Breast epithelium (tissue), 4 donors: ENCODE measurements at places on chromosomes 12 and 14.

DNA sequence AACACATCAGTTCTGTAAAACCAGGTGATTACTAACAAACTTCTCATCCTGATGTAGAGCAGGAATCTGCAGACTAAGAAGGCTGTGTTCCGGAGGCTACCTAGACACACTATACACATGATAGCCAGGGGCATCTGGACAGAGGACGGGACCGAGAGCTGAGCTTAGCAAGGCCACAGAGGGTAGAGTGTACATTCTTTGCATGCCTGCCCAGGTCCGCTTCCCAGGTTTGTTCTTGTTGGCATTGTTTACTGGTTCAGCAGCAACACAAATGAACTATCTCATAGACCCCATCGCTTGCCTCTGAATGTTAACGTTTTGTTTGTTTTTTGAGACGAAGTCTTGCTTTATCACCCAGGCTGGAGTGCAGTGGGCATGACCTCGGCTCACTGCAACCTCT is 17.7 kb upstream of the TEAD4 start:
- no peak for DNase-seq

- no peak for DNase-seq
Measured at GRCh38 chr12:82430541-82431145, 72.3 kb downstream of the METTL25 start.

- no peak for DNase-seq
Measured at GRCh38 chr12:116492703-116493324, 66.4 kb upstream of the MAP1LC3B2 start.

GRCh38 chr12:65155784-65156183 is 13.6 kb upstream of the LEMD3 start:
- no peak for DNase-seq

DNA sequence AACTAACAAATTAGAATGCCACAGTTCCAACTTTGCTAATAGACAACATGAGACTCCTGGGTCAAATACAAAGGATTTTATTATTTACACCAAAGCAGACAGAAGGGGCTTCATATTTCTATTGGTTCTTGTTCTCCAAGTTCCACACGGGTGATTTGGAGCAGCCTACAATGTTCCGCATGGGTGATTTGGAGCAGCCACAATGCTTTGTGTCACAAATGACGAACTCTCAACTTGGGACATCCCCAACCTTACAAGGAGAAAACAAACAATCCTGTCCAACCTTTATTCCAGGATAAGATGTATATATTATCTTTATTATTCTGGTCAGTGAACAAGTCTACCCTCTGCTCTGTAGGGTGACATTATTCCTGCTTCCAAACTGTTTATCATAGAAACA is 694.3 kb upstream of the MGAT4C start:
- DNase-seq = no peak

DNA sequence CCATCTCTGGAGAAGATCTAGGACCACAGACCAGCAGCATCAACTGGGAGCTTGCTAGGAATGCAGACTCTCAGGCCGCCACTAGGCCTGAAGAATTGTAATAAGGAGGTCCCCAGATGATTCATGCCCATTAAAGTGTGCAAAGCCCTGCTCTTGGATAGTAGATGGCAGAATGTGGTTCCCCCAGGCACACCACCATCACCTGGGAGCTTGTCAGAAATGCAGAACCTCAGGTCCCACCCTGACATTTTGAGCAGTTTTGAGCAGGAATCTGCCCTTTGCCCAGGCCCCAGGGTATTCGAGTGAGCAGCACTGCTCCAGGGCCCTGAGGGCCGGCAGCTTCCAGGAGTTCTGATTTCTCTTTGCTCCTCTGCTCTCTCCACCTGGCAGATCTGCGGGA is 64.9 kb downstream of the TSPAN11 start:
- no peak for DNase-seq

DNA sequence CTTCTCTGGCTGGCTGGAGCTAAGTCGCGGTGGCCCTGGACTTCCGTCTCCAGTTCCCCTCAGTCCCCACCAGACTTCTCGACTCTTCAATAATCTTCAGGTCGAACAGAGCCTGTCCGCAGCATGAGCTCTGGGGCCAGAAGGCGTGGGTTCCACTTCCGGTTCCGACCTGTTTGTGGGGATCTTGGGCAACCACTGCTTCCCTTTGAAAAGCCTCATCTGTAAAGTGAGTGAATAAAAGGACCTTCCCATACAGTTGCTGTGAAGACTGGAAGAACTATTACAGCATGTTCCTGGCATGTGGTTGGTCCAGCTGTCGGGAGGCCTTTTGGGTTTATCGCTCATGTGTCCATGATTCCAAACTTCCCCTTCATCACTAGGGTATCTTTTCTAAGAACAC is 19.4 kb downstream of the ADGRD1 start:
- no peak for DNase-seq

DNA sequence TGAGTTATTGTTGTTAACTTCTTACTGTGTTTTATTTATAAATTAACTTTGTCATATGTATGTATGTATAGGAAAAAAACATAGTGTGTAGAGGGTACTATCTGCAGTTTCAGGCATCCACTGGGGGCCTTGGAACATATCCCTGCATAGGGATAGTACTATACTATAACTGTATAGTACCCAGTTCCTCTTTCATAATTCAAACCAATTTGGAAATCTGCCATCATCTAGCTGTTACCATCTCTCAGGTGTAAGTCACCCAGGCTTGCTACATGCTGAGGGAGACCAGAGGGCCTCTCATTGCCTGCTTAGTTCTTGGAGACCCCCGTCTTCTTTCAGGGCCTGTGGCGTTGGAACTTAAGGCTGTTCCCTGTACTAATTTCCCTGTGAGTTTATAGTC is 12.9 kb upstream of the DCD start:
- DNase-seq = no peak

DNA sequence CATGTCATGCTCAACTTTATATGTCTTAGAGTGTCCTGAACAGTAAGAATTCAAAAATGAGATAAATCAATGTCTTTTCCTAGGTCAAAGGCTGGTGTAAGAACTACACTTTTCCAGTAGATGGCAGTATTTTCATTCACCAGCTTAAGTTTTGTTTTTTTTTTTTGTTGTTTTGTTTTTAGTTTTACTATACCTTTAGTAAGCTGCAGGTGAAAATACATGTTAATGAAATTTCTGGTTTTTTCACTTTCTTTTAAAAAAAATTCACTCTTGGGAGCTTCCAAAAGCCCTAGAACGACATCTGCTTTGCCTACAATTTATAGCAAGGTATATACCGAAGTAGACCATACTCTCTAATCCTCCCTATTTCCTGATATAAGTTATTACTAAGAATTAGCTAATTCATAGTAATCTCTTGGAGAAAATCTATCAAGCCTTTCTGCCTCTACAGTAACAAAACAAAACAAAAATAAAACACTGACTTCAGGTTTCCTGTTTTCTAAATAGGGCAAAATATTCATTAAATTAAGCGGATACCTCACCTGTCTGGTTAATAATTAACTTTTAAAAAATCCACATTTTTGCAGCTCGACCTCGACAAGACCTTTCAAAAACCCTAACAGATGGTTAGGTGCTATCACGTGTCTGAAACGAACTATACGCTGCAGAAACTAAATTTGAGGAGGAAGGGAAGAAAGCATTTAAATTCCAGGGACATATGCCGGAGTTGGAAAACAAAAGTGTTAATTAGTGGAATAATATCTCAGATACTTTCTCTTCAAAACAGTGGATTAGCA is 2.7 kb upstream of the SAMD4A start:
- DNase-seq = no peak

DNA sequence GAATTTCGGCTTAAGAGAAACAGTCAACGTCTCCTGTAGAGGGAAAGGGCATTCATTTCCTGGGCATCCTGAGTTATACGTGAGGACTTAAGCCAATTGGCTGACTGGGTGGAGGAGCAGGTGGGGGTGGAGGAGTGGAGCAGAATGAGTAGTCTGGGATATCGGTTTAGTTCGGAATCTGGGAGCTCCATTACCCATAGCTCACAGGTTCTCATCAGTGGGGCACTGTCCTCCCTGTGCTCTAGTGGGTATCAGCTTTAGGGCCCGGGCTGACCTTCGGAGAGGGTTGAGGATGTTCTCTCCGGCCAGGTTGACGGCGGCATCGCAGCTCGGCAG is 704 bp downstream of the SDR39U1 start:
- DNase-seq = no peak

DNA sequence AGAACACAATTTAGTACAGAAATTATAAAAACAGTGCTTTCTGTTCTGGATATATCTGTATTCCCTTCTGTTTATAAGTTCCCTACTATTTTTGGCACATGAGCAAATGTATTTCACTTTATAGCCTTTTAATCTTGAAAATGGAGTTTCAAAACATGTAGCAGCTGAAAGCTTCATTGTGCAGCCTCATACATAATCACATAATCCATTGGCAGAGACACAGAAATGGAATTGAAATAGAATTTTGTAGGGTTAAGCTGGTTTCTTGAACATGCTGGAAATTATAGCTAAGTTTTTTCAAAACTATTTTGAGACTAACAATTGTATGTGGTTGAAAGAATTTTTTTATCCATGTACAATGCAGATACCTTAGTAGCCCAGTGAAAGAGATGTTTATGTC is 614.3 kb upstream of the MDGA2 start:
- DNase-seq = no peak

DNA sequence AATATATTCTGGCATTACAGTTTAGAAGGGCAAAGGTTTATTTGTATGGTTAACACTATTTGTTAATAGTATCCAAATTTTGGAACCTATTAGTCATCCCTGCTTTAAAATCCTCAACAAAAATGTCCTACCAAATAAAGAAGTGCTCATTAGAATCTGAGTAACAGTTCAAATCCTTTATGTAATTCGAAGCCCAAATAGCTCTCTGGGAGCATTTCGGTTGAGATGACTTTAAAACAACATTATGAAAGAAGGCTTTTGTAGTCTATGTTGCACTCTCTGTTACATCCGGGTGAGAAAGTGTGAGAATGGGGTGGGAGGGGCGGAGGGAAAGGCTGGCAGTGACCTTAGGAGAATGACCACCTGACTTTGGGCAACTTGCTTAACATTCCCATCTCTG is 59.7 kb downstream of the SLC38A1 start:
- DNase-seq = no peak

GRCh38 chr12:108565146-108565545 is 2.8 kb downstream of the ISCU start:
- DNase-seq = no peak

DNA sequence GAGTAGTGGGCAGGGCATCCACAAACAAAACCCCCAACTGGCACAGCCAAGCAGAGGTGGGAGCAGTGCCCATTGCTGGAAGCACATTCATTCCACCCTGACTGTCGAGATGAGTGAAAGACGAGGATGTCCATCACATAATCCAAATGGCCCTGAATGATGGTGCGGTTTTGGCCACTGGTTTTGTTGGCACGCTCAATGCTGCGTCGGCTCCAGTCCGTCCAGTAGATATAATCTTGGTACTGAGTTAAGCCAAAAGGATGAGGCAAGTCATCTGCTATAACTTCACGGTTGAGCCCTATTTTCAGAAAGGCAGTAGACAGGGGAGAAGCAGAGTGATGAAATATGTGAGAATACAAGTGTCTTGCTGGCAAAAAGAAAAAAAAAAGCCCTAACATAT is 88.1 kb downstream of the BCL2L14 start:
- DNase-seq = no peak

DNA sequence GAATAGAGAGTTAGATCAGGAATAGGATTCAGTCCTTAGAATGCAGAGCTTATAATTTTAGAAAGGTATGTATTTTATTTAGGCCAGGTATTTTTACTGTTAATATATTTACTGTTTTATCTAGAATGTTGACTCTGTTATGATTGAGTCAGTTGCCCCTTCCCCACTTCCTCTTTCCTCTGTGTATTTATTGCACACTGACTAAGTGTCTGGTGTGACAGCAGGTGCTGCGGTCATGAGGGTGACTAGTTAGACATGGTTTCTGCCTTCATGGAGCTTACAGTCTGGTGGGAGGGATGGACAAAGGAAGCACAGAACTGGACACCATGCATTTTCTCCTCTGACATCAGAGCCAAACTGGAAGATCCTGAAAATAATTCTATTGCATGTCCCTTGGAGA is 159.8 kb downstream of the CACNA1C start:
- no peak for DNase-seq

GRCh38 chr12:79927772-79928474 is 7.0 kb downstream of the PPP1R12A start:
- no peak for DNase-seq

- DNase-seq = no peak
Measured at GRCh38 chr14:84806622-84807021, 723.3 kb upstream of the FLRT2 start.

- DNase-seq = no peak
Measured at GRCh38 chr12:4809449-4810218, 89.4 kb downstream of the GALNT8 start.

GRCh38 chr12:26469421-26470180 is 274.2 kb downstream of the SSPN start:
- DNase-seq = no peak

- DNase-seq = no peak
Measured at GRCh38 chr12:42617622-42618021, 28.1 kb upstream of the PRICKLE1 start.

- no peak for DNase-seq
Measured at GRCh38 chr14:77660754-77661153, 44.3 kb upstream of the SPTLC2 start.

GRCh38 chr14:74840603-74841030 is 35.3 kb downstream of the PROX2 start:
- DNase-seq = no peak

GRCh38 chr14:104105822-104106470 is 20.4 kb downstream of the ASPG start:
- DNase-seq = no peak

DNA sequence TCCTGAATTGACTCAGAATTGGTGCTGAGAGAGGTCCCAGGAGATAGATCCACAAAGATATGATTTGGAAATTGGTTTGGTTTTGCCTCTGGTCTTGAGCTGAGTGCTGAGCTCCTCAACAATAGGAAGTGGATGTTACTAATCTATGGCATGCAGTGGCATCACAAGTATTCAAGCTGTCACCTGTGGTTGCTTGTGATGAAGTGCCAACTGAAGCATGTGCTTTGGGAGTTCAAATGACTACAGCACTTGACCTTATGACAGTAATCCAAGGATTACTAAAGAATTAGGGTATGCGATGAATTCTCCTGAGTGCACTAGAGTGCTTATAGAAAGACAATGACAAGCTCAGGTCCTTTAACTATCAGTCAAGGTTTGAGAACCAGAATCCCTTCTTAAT is 406.2 kb downstream of the NOVA1 start:
- no peak for DNase-seq
